ENCODE measurements at places on chromosomes 11 and 22.

GRCh38 chr22:47209040-47209514, 446.6 kb downstream of the TBC1D22A start:
- no peak for DNase-seq

GRCh38 chr22:38272373-38273134, at the start of gene TMEM184B:
Gene TMEM184B (minus strand): TSS chr22:38273010. CDS start chr22:38247961, 25,049 bp downstream.
- no peak for DNase-seq

- DNase-seq, result no peak
These were observed 3.8 kb downstream of the APOL3 start for GRCh38 chr22:36156515-36157419.

- DNase-seq, result no peak
These were observed 21.7 kb downstream of the SPATA19 start for GRCh38 chr11:133823614-133824013.

GRCh38 chr11:19827399-19828135, 114.9 kb downstream of the NAV2 start:
- no peak for DNase-seq

DNA sequence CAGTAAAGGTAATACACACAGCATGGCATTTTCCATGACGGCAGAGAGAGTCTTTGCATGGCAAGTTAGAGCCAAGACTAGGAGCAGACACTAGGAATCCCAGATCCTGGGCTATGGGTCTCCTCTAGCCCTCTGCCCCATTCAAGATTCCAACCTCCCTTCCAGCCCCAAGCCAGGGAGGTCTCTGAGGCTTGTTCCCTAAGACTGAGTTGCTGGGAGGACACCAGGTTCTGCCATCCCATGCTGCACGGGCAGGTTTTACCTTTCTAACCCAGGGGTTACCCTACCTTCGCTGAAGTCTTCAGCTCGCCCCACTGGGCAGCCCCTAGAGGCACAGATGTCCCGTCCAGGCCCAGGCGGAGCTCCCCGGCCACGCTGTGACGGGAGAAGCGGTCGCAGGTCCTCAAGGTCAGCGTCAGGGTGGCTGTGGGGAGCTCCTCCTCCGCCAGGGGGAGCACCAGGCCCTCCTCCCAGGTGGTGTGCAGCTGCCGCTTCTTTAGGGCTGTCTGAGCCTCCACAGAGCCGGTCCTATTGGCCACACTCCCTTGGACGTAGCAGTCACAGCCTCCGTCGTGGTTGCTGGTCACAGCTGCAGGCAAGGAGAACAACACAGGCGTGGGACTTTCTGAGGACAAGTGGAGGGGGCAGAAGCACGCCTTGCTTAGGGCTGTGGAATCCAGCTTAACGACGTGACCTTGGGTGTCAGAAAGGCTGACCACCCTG, 33.8 kb downstream of the SYT13 start:
- DNase-seq, result no peak

DNA sequence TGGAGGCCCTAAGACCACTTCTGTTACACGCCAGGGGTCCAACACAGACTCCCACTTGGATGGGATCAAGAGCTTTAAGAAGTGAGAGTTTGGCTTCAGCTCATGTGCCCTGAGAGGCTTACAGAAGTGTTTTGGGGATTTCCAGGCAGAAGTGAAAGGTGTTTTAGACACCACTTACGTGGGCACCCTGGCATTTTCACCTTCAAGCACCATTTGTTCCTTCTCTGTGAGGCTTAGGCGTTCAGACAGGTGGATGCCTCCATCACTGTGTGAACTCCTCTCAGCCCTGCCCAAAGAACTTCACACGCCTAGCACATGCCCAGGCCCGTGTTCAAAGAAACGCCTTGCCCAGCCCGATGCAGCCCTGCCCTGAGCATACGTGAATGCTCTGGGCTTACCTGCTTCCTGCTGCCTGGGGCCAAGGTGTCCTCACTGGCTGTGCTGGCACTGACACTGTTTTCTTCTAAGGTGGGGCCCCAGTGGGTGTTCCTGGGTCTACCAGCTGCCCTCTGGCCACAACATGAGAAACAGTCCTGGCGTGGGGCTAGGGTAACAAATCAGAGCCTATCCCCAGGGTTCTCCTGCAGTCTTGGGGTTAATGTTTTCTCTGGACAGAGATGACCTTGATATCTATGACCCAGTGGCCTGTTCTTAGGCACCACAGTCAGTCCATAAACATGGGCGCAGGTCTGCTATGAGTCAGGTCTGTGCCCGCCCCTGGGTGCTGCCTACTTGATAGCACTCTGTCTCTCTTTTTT, 34.0 kb downstream of the AMPD3 start:
- no peak for DNase-seq

GRCh38 chr11:105448703-105449079, 161.2 kb upstream of the GRIA4 start:
- no peak for DNase-seq

GRCh38 chr11:11411401-11411985, 58.4 kb upstream of the CSNK2A3 start:
- DNase-seq, result no peak

GRCh38 chr11:116460156-116460920, 312.4 kb downstream of the BUD13 start:
- no peak for DNase-seq

GRCh38 chr11:78560826-78561484, 13.7 kb downstream of the NARS2 start:
- DNase-seq, result no peak

DNA sequence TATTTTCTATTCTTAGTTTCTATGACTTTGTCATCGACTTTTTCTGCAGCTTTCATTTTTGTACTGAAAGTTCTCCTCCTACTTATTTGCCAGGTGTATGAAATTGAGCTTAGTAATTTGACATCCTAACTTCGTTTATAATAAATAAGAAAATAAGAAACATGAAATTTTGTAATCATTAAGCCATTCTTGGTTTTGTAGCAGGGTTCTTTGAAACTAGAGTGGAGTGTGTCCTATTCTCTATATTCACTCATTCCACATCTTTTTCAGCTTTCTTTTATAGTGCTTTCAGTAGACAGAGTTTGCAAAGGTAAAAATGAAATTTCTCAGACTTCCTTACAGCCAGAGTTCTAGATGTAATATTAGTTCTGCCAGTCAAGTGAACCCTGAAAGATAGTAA, 47.8 kb downstream of the FANCF start:
- no peak for DNase-seq

DNA sequence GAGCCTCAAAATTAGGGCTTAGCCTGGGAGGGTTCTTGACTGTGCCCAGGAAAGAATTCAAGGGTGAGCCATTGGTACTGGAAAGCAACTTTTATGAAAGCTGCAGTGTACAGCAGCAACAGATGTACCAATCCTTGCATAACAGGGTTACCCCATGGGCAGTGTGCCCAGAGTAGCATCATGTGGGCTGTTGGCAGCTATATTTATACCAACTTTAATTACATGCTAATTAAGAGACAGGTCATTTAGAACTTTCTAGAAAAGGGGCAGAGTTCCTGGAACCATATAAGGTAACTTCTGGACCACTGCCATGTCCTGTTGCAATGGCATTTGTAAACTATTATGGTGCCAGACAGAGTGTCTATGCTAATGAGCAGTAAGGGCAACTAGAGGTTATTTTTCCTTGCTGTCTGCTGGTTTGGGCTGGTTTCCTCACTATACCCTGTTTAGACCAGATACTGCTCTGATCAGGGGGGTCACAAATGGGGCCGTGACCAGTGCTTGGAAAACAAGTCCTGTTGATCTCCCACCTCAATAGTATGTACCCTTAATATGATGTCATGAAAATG, 1120.5 kb upstream of the RAG2 start:
- DNase-seq, result no peak

DNA sequence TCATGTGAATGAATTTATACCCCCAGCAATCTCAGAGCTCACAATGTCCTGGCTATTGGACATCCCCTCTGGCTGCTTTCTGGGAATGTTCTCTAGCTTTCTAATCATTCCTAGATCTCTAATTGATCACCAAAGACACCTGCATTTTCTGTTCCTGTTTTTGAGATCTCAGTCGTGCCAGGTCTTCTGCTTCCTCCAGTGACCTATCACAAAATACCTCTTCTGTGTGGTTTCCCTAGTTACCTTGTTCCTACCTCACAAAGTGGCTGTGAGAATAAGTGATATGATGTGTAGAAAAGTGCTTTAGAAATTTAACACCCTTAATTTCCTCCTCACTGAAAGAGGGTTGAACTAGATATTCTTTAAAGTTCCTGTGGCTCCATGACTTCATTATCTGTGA, 92.2 kb downstream of the LUZP2 start:
- no peak for DNase-seq

- no peak for DNase-seq
These were observed 10.2 kb downstream of the SCGB1A1 start for GRCh38 chr11:62428871-62429560.

GRCh38 chr11:129639300-129639699, 176.3 kb upstream of the TMEM45B start:
- no peak for DNase-seq

DNA sequence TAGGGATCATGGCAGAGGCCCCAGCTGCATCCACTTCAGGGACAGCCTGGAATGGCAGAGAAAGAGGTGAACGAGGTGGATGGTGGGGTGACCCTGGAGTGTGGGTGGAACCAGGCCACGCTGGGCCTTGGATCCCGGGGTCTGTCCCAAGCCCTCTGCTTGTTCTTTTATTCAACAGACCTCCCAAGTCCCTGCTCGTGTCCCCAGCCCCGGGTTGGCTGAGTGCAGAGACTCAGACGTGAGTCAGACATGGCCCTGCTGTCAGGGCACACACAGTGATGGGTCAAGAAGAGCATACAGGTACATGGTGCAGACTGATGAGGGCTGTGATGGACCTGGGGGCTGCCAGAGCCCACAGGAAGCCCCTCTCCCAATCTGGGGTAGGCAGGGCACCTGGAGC, 6.6 kb downstream of the ARHGAP8 start:
- no peak for DNase-seq

DNA sequence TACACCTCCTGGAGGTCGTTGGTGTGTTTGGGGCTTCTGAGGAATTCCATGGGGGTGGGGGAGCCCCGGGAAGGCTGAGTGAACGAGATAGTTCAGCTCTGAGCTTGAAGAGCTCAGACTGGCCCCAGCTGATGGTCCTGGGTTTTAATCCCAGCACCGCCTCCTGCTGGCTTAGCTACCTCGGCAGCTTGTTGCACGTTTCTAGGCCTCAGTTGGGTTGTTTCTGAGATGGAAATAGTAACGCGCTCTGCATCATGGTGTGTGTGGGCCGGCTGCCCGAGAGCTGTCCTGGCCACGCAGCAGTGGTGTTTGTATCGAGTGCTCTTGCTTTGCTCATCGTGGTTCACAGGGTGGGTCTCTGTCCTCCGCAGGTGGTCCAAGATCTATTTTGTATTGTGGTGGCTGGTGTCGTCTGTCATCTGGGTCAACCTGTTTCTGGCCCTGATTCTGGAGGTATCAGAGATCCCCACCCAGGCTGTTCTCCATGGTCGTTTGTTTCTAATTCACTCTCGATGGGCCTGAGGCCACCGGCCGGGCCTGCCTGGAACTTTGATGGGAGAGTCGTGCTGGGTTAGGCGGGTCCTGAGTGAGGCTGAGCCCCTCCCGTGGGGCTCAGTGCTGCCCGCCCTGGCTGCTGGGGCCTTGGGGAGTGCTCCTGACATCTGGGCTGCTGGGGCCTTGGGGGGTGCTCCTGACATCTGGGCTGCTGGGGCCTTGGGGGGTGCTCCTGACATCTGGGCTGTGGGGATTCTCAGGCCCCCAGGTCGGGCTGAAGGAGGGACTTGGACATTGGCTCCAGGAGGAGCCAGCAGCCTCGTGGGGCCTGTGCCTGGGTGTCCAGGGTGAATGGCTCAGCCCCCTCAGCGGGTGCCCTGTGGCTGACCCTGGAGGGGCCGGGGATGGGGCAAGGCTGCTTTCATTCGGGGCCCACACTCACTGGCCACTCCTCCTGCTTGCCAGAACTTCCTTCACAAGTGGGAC, 37.7 kb downstream of the TPCN2 start:
- DNase-seq, result no peak

- DNase-seq, result peak; percentile 15
These were observed 99.5 kb downstream of the ZNF280B start for GRCh38 chr22:22408731-22409696.

GRCh38 chr11:68997124-68997994, 15.7 kb downstream of the MRGPRF start:
- no peak for DNase-seq

DNA sequence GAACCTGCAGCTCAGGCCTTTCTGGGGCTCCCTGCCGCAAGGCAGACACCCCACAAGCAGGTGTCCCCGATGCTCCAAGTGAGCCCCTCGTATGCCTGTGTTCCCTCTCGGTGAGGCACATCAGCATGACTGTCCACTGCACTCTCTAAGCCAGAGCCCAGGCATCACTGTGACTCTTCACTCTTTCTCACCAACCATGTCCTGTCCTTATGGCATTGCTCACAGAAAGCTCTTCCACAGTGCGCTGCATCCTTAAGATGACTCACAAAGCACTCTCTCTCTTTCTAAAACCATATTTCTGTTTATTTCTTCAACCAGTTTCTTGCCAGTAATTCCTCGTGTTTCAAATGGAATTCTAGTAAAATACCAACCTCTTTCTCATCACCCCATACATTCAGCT, 18.1 kb downstream of the GAB4 start:
- DNase-seq, result no peak

GRCh38 chr11:115180272-115180671, 323.9 kb downstream of the CADM1 start:
- no peak for DNase-seq

GRCh38 chr11:74011360-74012073, 2.6 kb upstream of the UCP3 start:
- no peak for DNase-seq

- no peak for DNase-seq
These were observed 289.1 kb upstream of the SORL1-AS1 start for GRCh38 chr11:121741761-121742361.

DNA sequence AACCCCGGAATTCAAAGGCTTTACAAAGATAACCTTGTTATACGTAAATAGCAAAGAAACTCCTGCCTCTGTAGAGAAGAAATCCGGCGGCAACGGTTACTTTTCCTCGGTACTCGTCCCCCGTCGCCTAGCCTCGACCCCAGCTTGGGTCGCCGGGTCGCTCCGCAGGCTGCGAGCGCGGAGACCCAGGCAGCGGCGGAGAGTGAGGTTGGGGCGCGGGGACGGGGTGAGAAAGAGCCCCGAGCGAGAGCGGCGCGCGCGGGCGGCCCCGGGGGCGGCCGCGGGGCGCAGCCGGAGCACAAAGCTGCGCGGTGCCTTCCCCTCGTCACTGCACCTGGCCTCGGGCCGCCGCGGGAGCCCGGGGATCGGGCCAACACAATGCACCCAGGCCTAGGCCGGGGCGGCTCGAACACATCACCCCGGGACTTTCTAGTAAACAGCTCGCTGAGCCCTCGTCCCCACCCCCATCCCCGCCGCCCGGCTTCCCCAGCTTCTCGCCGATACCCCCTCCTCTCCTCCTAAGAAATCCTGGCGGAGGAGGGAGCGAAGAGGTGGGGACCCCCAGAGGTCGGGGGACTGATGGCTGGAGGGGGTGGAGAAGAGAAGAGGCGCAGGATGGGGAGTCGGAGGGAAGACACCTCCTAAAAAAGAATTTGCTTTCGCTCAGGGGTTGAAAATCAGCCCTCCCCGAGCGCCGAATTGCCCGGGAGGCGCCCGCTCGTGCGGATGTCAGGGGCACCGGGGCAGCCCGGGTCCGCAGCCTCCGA, 845 bp downstream of the MPPED2 start:
- DNase-seq, result no peak

GRCh38 chr11:93160808-93161207, 37.0 kb downstream of the SLC36A4 start:
- no peak for DNase-seq

GRCh38 chr11:117532568-117532967, 204.9 kb downstream of the CEP164 start:
- DNase-seq, result no peak
